HTR-8/SVneo (cell line): ENCODE measurements at places on chromosomes 7 and 10.
A peak's percentile ranks its signal among the peaks of the same experiment; 100 is the strongest.

DNA sequence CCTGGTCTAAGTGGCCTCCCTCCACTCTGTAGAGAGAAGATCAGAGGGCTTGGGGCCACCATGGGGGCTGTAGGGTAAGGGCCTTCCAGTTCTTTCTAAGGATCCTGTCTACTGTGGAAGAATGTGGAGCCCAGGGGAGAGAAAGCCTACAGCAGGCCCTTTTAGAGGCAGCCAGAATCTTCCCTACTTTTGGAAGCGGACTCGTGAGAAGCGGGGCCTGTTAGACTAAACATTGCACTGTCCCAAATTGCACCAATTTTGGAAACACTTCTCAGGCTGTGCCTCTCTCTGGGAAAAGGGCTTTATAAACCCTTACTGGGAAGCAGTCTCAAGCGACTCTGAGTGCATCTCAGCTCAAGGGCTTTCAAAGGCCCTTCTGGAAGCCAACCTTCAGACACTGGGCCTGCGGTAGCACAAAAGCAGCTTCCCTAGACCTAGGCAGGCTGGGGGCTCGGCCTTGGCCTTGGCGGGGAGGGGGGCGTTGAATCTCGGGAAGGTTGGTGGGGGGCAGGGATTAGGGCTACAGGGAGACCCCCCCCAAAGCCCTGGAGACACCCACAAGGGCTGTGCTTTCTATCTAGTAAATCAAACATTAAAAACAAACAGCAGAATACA is 298.1 kb downstream of the GFRA1 start:
- no peak for DNase-seq

DNA sequence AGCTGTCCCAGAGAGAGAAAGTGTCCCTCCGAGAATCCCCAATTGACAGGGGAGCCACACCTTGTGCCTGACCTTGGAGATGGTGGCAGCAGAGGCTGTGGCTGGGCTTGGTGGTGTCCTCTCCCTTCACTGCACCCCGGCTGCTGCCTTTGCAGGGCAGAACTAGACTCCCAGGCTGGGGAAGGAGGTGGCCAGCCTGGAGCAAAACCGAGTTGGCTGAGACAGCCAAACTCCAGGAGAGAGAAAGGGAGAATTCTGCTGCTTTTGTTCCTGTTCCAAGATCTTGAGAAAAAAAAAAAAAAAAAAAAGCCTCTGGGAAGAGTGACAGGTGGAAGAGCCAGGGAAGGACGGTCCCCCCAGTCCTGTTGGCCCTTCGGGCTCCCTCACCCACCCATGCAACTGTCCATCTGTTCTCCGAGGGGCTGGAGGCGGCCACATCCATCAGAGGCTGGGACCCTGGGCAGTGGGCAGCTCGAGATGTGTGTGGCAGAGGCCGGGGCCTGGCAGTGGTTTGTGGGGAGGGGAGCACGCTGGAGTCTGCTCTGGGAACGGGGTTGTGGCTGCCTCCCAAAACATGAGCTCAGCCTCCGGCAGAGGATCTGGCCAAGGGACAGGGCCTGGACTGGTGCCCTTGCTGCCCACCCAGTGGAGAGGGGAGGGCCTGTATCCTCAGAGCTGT is 35.5 kb downstream of the CLIP2 start:
- DNase-seq, result no peak

DNA sequence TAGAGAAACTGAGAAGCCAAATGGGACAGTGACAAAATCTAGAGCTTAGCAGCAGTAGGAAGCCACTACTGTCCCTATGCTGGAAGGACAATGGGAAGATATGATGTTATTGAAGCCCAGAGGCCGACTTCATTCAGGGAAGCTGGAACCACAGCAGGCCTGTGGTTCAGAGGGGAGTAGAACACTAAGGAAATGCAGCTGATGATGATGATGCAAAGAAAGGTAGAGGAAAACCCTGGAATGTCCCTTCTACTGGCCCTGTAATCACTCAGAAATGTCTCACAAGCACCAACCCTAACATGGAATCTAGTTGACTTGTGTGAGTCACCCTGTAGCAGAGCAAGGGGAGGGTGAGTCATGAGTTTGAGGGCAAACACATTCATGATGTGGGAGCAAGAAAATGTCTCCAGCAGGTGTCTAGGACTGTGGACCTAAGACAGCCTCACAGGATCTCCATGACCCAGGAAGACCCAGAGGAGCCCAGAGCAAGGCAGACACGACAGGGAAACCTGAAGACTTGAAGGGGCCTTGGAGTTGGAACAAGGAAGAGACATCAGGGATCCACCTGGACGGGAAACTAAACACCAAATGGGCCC is 37.0 kb upstream of the LRRC17 start:
- DNase-seq, result peak; percentile 81

DNA sequence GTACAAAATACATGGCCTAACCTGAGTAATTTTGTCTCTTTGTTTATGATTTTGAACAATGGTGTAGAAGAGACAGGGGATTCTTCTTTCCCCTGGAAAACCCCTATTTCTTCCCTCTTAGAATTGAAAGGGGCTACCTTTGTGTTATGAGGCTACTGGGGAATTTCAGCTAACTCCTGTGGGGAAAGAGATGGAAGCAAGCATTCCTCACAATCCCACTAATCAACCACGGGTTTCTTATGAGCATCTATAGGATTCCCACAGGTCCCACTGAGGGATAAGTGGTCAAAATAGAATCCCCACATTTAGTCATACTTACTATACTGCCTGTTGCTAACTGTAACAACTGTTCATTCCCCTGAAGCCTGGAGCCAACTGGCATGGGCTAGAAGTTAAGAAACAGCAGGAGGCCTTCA is 32.2 kb upstream of the ITGB8 start:
- no peak for DNase-seq

- DNase-seq, result no peak
Measured at GRCh38 chr7:108164342-108164741, 34.2 kb upstream of the LAMB4 start.

DNA sequence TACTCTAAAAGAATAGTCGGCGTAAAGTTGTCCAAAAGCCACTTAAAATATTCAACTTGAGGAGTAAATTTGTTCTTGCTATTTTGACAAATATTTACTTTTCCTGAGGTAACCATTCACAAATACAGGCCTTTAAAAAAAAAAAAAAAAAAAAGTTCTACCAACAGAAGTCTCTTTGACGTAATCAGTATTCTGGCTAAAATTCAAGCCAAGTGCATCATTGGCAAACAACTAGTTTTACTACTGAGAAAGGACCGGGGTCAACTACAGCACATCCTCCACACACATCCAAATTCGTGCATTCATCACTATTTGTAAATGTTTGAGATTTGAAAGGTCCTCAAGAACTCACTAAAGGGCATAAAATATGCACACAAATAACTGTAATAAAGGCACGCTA is 2.0 kb downstream of the OAT start:
- no peak for DNase-seq
